ENCODE measurements at places on chromosomes 13 and 19.

GRCh38 chr13:49567491-49567890, 17.9 kb downstream of the RCBTB1 start:
- DNase-seq: no peak

DNA sequence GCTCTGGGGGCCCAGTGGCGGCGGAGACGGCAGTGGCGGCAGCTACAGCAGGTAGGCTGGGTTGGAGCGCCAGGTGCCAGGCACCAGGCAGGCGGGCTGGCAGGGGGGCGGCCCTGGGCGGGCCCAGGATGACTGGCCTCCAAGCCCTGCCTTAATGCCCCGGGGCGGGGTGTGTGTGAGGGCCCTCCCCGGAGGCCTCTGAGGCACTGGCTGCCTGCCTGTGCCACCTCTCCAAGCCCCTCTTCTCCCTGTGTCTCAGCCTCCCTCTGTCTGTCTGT, at the start of gene KLK11:
Gene KLK11, minus strand, starts transcription at position 63 of the 278 bp plus-strand sequence. CDS start 985 bp downstream, outside the sequence.
- no peak for DNase-seq

GRCh38 chr19:5125797-5126497, 157.0 kb downstream of the KDM4B start:
- DNase-seq: no peak

GRCh38 chr13:92137520-92137919, 739.1 kb downstream of the GPC5 start:
- no peak for DNase-seq

DNA sequence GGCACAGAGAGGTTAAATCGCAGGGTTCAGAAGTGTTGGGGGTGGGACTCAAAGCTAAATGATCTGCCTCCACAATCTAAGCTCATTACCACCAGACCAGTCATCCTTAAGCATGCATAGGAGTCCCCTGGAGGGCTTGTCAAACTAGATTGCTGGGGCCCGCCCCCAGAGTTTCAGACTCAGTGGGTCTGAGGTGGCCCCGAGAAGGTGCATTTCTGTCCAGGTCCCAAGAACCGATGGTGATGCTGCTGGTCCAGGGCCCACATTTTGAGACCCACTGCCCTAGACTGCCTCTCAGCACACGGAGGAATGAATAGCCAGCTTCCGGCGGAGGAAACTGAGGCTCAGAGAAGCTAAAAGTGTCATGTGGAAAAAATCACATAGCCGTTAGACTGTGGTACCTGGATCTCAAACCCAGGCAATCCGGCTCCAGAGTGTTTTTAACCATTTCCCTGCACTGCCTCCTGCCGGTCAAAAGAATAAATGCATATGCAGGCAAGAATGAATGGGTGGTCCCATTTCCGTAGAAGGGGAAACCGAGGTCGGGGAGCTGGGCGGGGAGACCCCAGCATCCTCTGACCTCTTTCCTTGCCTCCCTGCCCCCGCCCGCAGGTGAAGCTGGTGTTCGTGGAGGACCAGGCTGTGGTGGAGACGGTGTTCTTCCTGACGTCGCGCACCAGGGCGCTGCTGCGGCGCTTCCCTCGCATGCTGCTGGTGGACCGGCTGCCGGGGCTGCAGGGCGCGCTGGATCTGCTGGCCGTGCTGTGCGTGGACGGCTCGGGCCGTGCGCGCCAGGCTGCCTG, 23.8 kb downstream of the ZSWIM9 start:
- no peak for DNase-seq

- DNase-seq: no peak
Measured at GRCh38 chr13:113470073-113470472, 16.8 kb upstream of the ADPRHL1 start.

GRCh38 chr13:111047326-111047725, 67.8 kb upstream of the ARHGEF7 start:
- DNase-seq: peak; percentile 32

GRCh38 chr13:46382224-46382623, 4.8 kb downstream of the RUBCNL start:
- no peak for DNase-seq

GRCh38 chr13:82898586-82898985, 983.7 kb downstream of the SLITRK1 start:
- no peak for DNase-seq

DNA sequence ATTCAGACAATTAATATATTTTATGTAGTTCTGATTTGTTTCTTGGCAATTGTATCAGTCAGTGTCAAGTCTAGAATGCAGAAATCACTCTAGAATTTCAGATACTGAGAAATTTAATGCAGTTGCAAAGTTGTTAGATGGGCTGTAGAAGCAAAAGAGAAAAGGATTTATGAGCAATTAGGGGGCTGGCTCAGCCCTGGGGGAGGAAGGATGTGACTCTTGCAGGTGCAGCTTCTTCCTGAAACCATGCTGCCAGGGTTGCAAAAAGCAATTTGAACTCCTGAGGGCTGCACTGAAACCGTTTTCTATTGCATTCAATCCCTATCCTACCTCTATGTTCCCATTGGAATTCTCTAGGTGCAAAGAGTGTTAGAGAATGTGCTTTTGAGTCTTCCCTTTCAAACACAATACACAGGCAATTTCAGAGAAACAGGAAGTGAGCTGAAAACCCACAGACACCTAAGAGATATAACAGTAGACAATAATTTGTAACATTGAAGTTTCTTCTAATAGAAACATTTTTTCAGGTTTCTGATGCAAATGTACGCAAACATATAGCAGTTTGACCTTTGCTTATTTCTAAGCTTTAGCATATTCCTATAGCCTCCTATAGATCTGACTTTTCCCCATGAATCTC, 814.7 kb upstream of the ATXN8OS start:
- no peak for DNase-seq

DNA sequence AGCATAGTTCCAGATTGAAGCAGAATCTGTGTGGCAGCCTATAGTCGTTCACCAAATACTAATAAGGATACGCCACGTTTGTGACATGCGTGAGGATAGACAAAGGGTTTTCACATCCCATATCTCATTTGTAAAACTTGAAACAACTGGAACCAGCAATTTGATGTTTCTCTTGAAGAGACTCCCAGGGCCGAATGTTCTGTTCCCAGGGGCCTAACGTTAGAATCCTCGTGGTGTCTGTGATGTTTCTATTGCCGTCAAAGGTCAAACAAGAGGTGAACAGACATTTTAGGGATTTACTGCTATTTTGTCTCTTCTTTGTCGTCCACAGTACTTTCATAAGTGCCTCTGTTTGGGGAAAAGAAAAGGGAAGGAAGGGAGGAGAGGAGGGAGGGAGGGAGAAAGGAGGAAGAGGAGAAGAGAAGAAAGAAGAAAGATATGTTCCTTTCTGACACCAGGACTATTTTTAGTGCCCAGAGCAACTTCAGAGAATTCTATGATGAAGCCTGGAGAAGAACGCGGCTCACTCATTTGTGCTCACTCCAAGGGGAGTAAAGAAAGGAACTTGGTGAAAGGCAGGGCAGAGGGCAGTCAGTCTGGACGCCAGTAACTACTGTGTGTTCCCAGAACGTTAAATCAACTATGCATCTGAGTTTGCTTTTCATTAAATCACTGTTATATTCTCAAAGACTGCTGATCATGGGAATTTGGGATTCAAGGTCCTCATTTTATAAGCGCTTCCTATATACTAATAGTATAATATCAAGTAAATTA, 154.5 kb downstream of the DCT start:
- no peak for DNase-seq

- peak; percentile 53 for DNase-seq
Measured at GRCh38 chr19:52200044-52200443, 10.2 kb downstream of the PPP2R1A start.

- no peak for DNase-seq
Measured at GRCh38 chr13:47120282-47120681, 223.4 kb upstream of the HTR2A start.

DNA sequence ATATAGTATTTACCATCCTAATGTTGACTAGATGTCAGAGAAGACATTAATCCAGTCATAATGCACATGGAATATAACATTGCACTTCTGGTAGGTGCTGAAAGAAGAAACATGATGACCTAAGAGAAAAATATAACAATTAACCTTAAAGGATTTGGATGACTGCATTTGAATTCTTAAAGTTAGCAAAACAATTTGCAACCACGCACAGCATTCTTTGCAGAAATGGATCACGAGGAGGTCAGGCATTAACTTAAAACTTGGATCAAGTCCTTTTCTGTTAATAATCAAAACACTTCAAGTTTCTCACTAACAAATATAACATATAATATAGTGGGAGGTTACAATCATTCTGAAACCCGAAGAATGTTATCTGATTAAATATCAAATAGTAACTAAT, 525.0 kb upstream of the SLITRK6 start:
- no peak for DNase-seq

DNA sequence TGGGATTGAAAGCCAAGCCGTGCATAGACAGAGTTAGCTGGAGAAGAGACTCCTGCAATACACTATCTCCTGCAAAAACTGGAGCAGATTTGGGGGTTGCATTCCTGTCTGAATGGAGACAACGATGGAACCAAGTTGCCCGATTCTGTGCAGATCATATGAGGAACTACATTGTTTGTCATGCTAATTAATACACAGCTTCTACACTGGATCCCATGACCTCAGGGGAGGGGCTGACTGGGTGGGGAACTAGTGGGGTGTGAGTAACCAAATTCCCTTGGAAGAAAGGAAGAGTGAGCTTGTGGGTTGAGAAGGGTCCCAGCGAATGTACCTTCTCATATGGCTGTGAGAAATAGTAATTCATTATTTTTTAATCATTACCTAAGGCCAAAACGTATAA, 214.0 kb downstream of the LHFPL6 start:
- no peak for DNase-seq

DNA sequence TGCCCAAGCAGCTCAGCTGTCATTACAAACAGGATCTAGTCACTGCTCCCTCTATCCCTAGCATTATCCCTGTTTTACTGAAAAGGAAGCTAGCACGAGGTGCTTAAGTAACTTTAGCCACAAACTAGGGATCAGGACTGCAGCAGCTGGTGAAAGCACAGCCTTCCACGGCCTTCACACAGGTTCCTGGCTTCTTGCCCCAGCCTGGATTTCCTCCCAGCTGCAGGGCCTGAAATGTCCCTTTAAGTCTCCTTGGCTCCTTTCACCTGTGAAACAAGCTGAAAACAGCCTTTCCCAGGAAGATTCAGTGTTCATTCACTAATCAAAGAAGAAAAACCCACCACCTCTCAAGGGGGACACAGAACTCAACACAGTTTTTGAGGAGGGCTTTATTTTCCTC, 754.5 kb downstream of the DIAPH3 start:
- no peak for DNase-seq

GRCh38 chr19:17358395-17358794, 18.7 kb downstream of the PLVAP start:
- DNase-seq: peak; percentile 47

DNA sequence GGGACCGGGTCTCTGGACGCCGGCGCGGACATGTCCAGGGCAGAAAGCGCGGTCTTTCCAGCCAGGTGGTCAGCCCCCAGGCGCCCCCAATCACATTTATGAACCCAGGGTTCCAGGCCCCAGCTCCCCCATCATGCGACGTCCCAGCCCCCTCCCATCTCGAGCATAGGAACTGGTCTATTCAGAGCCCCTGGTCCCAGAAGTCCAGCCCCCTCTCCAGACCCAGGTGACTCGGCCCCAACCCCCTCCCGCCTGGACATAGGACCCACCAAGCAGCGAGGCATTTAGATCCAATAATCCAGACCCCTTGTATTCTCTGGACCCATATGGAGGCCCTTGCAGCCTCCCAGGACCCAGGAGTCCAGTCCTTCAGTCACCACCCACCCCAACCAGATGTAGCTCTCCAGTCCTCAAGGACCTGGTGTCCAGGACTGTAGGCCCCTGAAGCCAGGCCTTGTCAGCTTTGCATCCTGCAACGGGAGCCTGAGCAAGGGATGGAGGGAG, 501 bp downstream of the APLP1 start:
- no peak for DNase-seq

DNA sequence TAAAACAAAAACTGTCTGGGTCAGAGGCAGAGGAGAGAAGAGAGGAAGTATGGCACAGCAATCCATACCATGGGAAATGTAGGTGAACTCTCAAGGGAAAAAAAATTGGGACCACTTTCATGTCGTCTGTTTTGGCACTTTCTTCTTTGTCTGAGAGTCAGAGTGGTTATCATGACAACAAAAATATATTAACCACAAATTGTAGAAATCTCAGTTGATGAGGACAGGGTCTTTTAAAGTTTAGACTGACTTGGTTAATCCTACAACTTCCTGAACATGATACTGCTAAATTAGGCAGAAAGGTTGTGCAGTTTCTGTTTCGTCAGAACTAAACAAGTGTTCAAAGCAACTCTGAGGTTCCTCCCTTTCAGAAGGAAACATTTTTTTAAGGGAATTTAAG, 15.2 kb downstream of the KLF5 start:
- no peak for DNase-seq

DNA sequence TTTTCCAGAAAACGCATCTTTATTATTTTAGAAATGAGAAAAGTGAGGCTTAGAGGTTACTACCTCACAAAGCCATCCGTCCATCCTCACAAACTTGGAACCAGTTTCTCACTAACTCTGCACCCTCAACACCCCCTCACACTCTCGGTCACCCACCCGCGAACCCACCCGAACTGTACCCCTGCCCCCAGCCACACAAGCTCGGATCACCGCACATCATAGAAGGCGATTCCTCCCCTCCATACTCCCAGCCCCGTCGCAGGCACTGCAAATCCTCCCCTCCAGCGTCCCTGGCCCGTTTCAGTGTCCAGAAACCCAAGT, 238 bp downstream of the ZNF260 start:
- no peak for DNase-seq

GRCh38 chr13:46817095-46817494, 20.1 kb upstream of the ESD start:
- no peak for DNase-seq

DNA sequence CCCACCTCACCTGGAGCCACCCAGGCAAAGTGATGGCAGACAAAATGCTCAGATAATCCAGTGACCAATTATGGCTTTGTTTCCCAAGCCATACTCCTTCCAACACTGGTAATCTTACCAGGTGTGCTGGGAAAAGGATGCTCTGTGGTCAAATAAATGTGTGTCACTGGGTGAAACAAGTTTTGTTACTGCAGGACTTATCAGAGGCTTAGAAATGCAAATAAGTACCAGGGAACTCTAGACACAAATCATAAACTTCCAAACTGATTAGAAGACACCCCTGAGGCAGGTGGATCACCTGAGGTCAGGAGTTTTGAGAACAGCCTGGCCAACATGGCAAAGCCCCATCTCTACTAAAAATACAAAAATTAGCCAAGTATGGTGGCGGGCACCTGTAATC, 26.4 kb downstream of the PIN1 start:
- no peak for DNase-seq

DNA sequence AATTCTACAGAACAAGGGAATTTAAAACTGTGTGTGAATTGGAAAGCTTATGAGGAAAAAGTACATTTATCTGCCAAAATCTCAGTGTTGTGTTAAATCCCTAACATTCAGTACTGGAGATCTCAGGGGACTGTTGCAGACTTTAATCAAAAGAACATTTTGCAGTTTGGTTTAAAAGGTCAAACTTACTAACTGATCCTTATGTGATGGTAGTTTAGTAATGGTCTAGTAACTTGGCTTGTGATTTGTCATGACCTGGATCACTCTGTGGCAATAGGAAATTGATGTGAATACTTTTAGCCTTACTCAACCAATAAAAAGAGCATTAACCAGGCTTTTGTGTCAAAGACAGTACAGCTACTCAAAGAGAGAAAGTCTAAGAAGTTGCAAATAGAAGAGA, 862.1 kb upstream of the MIR17HG start:
- peak; percentile 24 for DNase-seq

GRCh38 chr19:18651733-18652132, 14.9 kb downstream of the KLHL26 start:
- no peak for DNase-seq

GRCh38 chr19:16922949-16923348, 34.1 kb downstream of the F2RL3 start:
- no peak for DNase-seq

- DNase-seq: no peak
Measured at GRCh38 chr13:31675440-31675953, 63.8 kb upstream of the RXFP2 start.

- peak; percentile 72 for DNase-seq
Measured at GRCh38 chr13:35256459-35257148, 219.9 kb downstream of the MAB21L1 start.

All from lower leg skin (tissue), 4 donors.